ENCODE measurements at places on chromosomes 12 and 14.

GRCh38 chr14:100626614-100627013 is 39.4 kb upstream of the BEGAIN start:
- no peak for DNase-seq

DNA sequence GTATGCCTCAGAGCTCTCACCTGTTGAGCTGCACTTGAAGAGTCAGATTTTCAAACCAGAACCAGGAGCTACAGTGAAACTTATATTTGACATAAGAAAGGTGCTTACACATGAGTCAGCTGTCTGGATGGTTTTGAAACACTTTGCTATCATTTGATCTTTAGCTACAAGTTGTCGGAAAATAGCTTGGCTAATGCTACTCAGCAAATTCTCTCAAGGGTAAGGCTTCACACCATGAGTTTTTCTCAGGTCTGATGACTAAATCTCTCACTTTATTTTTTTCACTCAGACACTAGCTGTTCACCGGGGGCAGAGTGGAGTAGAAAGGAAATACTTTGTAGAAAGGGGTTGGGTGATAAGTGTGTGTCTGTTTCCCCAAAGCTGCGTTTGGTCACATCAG is 171.8 kb downstream of the FLRT2 start:
- DNase-seq = no peak

GRCh38 chr12:14989790-14990189 is 16.9 kb downstream of the PDE6H start:
- DNase-seq = no peak

DNA sequence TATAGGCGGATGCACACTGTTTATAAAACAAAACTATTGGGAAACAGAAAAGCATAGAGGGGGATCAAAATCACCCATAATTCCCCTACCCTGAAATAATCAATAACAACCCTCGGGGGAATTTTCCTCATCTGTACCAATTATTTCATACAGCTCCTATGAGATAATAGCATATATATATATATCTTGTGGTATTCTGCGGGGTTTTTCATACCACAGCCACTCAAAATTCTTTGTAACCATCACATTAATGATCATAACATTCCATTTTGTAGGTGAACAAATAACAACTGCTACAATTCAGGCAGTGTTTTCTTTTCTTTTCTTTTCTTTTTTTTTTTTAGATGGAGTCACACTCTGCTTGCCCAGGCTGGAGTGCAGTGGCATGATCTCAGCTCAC is 35.3 kb downstream of the P2RX7 start:
- DNase-seq = no peak

- DNase-seq = no peak
These were observed 211.5 kb upstream of the C14orf180 start for GRCh38 chr14:104367866-104368750.

GRCh38 chr12:127150956-127151355 is 1116.0 kb upstream of the TMEM132C start:
- DNase-seq = no peak

DNA sequence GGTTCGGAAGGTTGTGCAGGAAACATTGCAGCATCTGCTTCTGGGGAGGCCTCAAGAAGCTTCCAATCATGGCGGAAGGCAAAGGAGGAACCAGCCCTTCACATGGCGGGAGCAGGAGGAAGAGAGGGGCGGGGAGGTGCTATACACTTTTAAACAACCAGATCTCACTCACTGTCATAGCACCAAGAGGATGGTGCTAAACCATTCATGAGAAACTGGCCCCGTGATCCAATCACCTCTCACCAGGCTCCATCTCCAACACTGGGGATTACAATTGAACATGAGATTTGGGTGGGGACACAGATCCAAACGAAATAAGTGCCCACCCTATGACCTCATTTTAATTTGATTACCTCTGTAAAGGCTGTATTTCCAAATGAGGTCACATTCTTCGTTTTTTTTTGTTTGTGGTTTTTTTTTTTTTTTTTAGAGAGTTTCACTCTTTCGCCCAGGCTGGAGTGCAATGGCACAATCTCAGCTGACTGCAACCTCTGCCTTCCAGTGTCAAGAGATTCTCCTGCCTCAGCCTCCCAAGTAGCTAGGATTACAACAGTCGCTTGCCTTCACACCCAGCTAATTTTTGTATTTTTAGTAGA is 11.4 kb upstream of the ORAI1 start:
- no peak for DNase-seq

DNA sequence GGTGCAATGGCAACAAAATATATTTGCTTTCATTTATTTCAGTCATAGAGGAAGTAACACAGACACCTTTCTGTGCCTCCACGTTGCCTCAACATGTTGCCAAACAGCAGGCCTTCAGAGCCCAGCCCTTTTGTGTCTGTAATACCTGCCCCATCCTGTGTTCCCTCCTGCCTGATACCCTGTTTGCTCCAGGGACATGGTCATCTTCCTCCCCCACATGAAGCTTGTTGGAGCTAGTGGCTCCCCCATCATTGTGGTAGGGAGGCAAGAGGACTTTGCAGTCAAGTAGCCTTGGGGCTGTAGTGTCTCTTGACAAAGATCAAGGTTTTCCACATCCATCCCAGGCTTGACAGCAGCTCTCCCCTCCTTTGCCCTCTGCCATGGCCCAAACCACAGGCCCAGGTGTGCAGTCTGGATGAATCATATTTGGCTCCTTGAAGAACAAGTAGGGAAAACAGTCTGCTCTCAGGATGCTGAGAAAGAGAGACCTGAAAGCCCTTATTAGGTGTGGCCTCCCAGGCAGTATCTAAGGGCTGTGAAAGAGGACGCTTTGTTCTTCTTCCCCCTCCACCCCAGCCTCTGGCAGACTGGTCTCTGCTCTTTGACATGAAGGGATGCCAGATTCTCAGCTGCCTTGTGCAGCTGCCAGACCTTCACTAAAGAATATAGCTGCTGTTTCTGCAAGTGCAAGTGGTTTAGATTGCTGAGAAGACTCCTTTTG is 329.0 kb downstream of the C12orf75 start:
- DNase-seq = no peak

GRCh38 chr14:53432378-53432802 is 279.3 kb upstream of the DDHD1 start:
- DNase-seq = no peak

GRCh38 chr14:84336433-84336832 is 1193.5 kb upstream of the FLRT2 start:
- no peak for DNase-seq

- no peak for DNase-seq
These were observed 349.5 kb downstream of the C12orf75 start for GRCh38 chr12:105679982-105680381.

- no peak for DNase-seq
These were observed 3.9 kb downstream of the LHX5 start for GRCh38 chr12:113467502-113468364.

DNA sequence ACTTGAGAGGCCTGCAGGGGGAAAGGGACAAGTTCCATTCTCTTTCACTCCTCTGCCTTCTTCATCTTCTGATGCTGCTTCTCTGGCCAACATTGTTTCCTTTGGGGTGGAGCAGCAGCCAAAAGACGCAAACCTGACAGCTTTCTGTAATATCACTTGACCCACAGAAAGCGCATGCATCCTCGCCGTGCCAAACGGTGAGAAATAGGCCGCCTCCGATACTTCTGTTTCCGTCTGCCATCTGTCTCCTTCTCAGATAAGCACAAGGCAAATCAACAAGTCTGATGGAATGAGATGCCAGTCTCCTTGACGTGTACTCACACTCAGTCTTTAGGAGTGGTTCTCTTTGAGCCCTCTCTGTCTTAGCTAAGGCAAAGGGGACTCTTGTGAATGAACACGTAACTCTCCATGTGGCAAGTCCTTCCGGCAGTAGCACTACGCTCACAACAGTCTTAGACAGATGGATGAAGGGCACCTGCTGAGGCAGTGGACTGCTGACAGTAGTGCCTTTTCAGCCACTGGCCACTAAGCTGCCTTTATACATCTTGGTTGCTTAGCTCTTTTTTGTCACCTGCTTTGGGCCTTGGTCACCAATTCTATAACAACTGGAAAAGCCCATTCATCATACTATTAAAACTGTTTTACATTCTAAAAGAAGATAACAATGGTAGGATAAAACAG is 214.1 kb downstream of the FBXL14 start:
- no peak for DNase-seq

DNA sequence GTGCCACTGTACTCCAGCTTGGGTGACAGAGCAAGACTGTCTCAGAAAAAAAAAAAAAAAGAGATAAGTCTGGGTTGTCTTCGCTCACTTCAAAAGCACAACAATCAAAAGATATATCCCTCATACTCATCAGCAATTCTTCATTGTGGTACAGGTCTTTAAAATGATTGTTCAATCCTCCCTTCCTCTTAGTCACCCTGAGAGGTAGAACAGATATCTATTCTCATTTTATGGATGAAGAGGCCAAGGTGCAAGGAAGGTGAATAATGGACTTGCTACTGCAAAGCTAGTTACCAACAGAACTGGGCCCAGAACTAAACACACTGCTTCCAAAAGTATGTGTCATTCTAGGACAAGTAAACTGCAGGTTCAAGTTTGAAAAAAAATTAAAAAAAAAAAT is 7.1 kb downstream of the ERG28 start:
- no peak for DNase-seq

- DNase-seq = no peak
These were observed 79.1 kb upstream of the PTGDR start for GRCh38 chr14:52188381-52188780.

Measured in NCI-H748 treated with DMSO at 0.1 percent for 48 hours (cell line).